A673 (cell line): ENCODE measurements at places on chromosomes 7 and 10. TPM values are rescaled to one million over a fixed set of nuclear protein-coding genes. Genes with fewer than 3 reads are reported as not detected.

Gene TLX1
- 0.17 TPM in 1 of 2 replicates, not detected in the other for total RNA-seq

Gene ACSM6
- total RNA-seq = not detected in 2 replicates

Gene SEMA3D
- total RNA-seq = 23.3 and 32.0 TPM in 2 replicates

Gene CRPPA
- 0.15 and 0.21 TPM in 2 replicates for total RNA-seq

Gene IL2RA
- total RNA-seq = not detected in 2 replicates

Gene MEOX2
- not detected in 2 replicates for total RNA-seq

Gene CALHM1
- not detected in 2 replicates for total RNA-seq

Gene OR6B1
- total RNA-seq = not detected in 2 replicates

Gene EPC1
- 75.7 and 75.8 TPM in 2 replicates for total RNA-seq

Gene NUTM2D
- total RNA-seq = 1.3 and 1.7 TPM in 2 replicates

Gene HABP2
- not detected in 2 replicates for total RNA-seq
